ENCODE measurements at places on chromosomes 16 and 17.

GRCh38 chr16:89507214-89507833 lies 879 bp upstream of the SPG7 start:
- no peak for DNase-seq

DNA sequence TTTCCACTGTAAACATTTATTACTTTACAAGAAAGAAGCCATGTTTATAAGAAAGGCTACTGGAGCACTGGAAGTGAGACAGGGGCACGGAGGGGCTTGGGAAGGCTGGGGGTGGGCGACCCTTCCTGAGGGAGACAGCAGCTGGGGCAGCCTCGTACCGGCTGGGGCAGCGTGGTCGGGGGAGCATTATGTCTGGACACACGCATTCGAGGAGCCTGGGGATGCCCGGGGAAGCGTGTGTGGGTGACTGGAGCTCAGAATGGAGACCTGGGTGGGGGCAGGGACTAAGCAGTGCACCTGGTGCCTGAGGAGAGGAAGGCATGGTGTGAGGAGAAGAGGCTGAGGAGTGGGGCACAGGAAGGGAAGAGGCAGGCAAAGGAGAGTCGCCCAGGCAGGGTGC lies 64.5 kb downstream of the SRCIN1 start:
- no peak for DNase-seq

GRCh38 chr16:68732042-68732680 lies 4.9 kb upstream of the CDH1 start:
- DNase-seq: peak; percentile 9

GRCh38 chr16:78473031-78473699 lies 373.7 kb downstream of the WWOX start:
- no peak for DNase-seq

DNA sequence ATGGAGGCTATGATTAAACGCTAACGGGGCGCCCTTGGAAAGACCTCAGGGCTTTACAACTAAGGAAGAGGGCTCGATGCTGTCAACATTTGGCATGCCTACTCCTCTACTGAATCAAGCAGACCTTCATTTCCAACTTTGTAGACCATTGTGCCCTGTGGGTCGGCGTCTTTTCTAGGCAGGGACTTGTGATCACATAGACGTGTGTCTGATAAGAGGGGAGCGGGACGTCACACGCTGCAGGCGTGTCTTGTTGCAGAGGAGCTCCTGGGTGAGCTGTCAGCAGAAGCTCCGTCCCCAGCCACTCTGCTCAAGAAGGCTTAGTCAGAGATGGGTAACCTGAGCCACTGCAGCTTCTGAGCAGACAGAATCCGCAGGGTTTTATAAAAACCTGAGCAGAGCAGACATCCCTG lies 2.8 kb downstream of the MAPK8IP3 start:
- peak; percentile 35 for DNase-seq

- peak; percentile 16 for DNase-seq
Measured at GRCh38 chr17:29255926-29256522, 9.4 kb downstream of the CRYBA1 start.

DNA sequence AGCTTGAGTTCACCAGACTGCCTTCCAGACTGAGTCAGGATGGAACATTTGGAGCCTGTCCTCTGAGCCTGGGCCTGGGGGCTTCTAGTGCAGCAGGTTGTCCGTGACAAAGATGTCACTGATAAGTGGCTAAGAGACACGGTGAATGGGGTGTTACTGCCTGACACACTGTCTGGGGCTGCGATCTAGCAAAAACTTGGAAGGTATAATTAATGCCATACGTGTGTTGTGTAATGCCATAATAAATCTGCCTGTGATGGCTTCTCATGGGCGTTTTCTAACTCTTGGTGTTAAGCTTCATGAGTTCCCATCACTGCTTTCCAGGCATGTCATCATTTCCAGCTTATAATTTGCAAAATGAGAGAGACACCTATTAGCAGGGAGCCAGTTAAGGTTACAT lies 215.4 kb downstream of the UTP18 start:
- no peak for DNase-seq

DNA sequence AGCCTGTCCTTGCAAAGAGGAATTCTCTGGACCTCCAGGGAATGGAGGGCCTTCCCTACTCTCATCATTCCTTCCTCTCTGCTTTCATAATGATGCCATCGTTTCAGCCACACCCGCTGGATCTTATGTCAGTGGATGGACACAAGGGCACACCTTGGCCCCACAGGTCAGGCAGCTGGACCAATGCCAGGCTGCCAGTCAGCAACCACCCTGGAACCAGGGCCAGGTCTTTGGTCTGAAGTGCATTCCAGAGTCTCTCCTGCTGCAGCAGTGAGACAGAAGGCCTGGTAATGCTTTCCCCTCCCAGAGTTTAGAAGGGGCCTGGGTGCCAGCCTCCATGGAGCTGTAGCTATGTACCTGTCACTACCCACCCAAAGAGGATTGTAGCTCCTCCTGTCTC lies 7.4 kb downstream of the C1QL1 start:
- DNase-seq: no peak

GRCh38 chr17:51540151-51540550 lies 279.8 kb downstream of the UTP18 start:
- DNase-seq: no peak

GRCh38 chr17:7632492-7632894 lies 2.6 kb downstream of the SHBG start:
- DNase-seq: peak; percentile 41

- no peak for DNase-seq
Measured at GRCh38 chr16:49641250-49641649, 214.7 kb downstream of the ZNF423 start.

- no peak for DNase-seq
Measured at GRCh38 chr17:59002848-59003247, 103.8 kb downstream of the TRIM37 start.

DNA sequence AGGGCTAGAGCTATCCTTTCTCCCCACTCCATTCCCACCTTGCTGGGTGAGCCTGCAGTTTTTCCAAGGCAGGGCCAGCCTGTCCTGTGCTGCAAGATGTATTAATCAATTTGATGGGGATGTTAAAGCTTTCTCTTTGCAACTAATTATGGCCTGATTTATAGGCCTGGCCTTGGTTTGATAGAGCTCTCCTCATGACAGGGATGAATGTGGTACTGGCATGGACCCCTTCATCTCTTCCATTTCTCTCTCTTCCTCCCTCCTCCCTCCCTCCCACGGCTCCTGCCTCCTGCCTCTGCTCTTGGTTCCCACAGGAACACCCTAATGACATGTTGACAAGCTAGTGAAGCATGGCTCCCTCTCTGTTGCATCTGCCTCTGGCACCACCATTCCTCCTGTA lies 47.2 kb upstream of the SKAP1 start:
- DNase-seq: no peak

DNA sequence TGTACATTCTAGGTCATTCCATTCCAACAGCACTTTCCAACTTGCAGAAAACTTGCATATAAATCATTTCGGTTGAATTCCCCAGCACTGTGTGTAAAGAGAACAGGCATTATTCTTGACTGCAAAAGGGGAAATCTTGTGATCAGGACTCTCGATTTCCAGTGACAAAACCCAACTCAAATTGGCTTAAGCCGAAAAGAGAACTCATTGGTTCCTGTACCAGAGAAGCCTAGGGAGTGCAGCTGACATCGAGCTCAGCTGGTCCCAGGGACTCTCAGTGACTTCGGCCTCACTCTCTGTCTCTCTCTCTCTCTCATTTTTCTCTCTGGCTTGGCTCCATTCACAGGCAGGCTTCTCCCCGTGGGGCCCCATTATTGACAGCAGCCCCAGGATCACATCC lies 30.7 kb downstream of the CD300LF start:
- no peak for DNase-seq

DNA sequence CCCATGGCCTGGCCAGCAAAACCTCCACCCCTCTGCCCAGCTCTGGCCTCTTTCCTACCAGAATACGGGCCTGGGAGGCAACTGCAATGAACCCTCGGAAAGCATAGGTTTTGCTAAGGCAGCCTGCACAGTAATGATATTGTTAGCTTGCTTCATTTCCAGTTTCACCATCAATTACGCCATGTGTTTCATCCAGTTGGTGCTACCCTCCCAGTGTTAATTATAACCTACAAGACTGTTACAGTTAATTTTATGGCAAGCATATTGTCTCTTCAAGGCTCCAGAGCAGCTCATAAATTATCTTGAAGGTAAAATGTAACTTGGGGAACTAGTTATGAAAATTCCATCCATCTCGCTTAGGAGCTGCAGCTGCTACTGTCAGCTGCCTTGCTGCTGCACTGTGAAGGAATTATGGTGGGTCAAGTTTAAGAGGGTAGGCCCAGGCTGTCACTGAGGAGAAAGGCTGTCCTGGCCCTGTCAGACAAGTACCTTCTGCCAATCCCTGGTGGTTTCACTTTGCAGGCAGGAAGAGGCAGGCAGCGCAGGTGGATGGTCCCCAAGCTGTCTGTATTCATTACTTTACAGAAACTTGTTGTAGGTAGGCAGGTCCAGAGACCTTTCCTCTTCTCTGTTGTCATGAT lies 242.9 kb downstream of the FTO start:
- no peak for DNase-seq

DNA sequence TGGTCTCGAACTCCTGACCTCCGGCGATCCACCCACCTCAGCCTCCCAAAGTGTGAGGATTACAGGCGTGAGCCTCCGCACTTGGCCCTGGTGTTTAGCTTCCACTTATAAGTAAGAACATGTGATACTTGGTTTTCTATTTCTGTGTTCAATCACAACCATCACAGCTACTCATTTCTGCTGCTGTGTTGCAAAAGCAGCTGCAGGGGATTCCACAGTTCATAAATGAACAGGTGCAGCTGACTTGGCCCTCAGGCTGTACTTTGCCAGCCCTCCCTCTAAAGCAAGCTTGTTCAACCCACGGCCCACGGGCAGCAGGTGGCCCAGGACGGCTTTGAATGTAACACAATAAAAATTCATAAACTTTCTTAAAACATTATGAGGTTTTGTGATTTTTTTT lies 79.2 kb downstream of the SLC39A11 start:
- DNase-seq: no peak

- DNase-seq: peak; percentile 27
Measured at GRCh38 chr17:56480501-56480900, 113.0 kb upstream of the NOG start.

- no peak for DNase-seq
Measured at GRCh38 chr16:75217389-75217851, 1.4 kb upstream of the CTRB1 start.

DNA sequence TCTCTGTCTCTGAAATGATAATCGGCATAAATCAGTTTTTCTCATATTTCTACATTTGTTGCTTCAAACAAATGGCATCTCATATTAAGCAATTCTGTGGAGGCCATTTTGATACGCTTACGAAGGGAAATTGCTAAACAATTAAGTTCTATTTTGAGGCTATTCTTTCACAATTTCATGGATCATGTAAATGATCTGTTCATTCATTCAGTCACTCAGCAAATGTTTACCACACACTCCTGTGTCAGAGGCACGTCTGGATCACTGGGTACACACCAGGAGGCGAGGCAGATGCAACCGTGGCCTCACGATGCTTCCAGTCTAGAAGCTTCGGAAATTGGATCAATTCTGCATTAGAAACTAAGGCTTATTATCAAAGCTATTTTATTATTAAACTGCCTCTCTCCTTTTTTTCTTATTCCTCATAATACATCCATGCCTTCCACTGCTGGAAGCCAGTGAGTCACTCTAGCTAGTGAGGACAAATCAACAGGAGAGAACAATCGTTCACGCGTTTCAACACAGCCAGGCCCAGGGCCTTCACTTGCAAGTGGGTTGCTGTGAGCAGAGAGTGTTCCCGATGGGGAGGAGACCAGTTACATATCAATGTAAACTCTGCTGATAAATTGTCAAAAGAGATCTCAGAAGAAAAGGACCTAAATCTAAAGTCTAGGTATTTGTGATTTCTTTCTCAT lies 11.3 kb upstream of the SLC39A11 start:
- DNase-seq: no peak

DNA sequence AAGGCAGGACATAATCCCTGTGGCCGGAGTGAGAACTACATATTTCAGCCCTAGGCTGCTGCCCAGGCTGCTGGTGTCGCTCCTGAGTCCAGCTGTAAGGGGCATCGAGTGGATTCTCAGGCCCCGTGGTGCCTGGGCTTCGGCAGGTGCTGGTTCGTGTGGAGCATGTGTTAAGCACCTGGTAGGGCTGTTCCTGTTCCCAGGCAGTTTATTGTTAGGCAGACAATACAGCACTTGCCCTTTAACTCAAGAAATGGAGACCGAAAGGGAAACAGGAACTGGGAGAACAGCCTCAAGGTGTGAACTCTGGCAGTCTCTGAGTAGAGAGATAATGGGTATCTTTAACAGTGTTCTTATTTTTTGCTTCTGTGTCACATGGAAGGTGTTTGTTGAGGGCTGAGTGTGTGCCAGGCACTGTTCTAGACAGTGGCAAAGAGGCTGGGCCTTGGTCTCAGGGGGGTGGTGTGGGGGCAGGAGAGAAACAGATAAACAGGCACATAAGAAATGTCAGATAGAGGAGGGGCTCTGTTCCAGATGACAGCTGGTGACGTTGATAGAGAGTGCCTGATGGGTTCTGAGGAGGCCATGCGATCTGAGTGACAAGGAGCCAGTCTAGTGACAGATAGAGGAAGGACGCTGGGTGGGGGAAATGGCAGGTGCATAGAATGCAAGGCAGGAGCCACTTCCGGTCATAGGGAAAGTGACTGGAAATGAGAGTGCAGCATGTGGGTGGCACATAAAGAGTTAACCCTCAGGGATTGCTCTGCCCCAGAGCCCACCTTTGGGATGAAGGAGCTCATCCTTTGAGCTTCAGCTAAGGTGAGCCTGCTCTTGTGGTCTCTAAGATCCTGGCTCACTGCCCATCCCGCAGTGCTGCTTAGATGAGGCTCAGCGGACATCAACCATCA lies 33.8 kb downstream of the EPN2 start:
- DNase-seq: no peak

DNA sequence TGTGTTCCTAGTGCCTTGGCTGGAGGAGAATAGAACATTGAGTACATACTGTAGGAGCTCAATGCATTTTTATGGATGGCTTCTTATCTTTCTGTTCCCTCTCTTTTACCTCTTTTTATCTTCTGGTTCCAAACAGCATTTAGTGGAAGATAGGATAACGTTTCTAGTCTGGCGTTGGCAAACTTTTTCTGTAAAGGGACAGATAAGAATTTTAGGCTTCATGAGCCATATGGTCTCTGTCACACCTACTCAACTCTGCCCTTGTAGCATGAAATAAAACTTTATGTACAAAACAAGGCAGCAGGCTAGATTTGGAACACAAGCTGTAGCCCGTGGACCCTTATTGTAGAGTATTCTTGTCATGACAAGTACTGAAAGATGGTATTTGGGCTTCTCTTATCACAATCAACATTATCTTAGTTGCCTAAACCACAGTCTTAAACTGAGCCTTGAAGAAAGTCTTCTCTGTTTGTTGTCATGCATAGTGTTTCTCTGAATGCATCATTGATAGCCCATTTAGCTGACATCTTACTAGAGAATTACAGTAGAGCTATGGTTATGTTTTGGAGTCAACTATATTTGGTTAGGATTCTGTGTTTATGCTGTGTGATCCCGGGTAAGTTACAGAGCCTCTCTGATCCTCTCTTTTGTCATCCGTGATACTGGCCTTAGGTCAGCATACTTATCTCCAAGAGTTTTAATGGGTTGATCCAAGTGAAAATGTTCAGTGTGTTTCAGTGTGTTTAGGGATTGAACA lies 80.2 kb downstream of the HS3ST4 start:
- DNase-seq: no peak
